ENCODE measurements at places on chromosomes 12 and 14.

DNA sequence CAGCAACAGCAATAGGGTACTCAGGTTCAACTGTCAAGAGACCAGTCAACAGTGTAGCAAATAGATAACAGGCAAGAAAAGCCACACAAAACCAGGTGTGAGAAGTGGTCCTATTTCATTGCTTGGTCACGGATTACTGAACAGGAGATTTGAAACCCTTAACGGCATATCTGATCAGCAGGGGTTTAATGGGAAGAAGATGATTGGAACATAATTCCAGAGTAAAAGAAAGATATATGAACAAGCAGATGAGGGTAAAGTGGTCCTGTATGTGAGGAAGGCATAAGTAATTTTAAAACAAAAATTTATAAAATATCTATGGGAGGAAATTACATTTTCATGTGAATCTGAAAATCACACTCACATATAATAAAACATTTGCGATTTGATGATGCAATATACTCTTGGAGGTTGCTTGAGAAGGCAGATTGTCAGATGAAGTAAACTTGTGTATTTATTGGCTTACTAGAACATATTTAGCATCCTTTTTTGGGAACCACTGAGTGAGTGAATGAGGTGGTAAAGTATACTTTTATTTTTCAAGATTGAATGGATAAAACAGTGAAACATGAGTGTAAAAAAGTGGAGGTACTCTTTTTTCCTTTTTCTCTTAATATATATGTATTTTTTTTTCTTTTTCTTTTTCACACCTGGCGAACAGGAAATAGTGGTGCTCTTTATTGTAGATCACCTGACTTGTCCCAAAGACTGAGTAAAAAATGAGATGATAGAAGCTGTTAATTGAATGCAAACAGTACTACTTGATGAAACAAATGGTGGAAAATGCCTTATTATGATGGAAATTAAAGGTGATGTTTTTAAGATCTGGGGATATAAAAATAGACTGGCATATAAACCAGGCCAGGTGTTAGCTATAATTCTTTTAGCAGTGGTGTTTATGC is 21.6 kb upstream of the SDR39U1 start:
- DNase-seq: no peak

DNA sequence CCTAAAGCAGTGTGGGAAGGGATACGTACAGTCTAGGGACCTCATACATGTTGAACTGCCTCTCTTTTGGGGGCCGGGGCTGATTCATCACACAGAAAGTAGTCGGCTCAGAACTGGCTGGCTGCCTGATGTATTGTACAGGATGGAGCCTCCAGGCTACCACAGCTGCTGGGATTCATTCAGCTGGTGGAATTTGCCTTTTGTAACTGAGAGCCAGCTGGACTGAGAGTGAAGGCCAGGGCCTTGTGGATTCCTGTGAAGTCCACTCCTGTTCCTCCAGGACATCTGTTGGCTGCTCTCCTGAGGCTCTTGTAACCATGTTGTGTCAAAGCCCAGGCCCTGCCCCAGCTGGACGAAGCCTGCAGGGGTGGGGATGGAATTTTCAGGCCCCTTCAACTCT is 116.3 kb upstream of the PRICKLE1 start:
- DNase-seq: peak; percentile 1

- no peak for DNase-seq
Measured at GRCh38 chr12:120725151-120725658, 421 bp upstream of the ACADS start.

GRCh38 chr12:53207042-53207441 is at the start of gene ITGB7:
ITGB7 (minus strand) TSS chr12:53207251; CDS start chr12:53200443, 6,808 bp downstream.
- no peak for DNase-seq

DNA sequence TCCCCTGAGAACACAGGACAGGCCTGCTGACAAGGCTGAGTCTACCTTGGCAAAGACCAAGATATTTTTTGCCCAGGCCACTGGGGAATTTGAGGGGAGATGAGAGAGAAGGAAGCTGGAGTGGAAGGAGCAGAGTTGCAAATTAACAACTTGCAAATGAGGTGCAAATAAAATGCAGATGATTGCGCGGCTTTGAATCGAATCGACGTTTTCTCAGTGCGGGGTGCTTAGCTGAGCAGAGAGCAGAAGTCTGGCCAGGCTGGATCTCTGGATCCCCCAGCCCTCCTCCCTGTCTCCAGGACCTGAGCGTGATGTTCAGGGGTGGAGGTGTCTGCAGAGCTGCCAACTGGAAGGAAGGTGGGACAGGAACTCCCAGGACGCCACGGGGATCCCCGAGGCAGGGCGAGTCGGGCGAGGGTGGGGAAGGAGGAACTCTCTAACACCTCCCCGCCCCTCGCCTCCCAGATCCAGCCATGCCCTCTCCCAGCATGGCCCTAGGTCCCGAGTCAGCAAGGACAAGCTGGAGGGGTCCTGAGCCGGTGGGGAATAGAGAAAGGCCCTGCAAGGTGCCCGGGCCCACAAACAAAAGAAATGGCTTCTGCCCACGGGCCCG is 527 bp upstream of the CARMIL3 start:
- peak; percentile 44 for DNase-seq

DNA sequence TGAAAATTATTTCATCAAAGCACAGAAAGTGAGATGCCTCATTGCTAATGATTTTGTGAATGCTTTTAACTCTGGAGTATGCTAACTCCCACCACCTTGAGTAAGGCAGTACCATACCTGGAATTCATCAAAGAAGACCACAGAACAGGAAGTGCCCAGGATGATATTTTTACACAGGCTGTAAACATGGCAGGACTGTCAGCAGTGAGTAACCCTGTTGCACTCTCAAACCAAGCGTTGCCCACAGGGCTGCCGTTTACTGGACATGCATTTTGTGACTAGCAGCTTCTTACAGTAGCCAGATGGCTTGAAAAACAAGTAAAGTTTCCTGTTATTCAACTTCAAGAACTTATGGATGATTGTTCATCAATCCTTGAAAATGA is 42.4 kb downstream of the RALGAPA1 start:
- no peak for DNase-seq
